ENCODE measurements at places on chromosomes 1 and 21.

- no peak for DNase-seq
Measured at GRCh38 chr1:3868464-3869006, 11.3 kb downstream of the DFFB start.

DNA sequence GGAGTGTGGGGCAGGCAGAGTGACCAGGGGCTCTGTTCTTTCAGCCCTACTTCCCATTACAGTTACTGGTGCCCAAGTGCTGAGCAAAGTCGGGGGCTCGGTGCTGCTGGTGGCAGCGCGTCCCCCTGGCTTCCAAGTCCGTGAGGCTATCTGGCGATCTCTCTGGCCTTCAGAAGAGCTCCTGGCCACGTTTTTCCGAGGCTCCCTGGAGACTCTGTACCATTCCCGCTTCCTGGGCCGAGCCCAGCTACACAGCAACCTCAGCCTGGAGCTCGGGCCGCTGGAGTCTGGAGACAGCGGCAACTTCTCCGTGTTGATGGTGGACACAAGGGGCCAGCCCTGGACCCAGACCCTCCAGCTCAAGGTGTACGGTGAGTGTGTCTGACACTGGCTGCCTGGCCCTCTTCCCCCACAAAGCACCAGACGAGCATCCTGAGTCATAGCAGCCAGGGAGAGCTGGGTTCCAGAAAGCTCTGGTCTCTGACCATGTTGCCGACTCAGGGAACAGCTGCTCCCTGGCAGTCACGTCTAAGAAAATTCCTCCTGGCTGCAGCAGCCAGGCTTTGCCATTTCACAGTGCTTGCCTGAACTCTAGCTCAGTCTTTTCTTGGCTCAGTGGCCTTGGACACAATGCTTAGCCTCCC, 3.3 kb downstream of the SLAMF8 start:
- DNase-seq, result peak; percentile 78

- DNase-seq, result no peak
Measured at GRCh38 chr1:226650236-226650841, 88.7 kb downstream of the ITPKB start.

DNA sequence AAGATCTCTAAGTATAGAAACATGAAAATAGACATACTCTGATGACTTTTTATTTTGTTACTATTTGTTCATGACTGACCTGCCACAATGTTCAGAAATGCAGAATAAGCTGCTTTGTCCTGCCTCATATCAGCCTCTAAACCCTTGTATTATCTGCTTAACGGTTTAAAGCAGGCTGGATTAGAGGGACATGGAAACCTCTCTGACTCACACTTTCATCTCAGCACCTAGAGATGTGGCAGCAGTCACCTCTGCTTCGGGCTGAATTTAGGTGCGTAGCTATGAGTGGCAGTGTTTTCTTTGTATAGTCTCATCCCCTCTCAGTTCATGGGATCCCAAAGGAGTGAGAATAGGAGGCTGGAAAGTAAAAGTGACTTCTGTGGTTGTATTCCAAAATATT, 255.4 kb downstream of the RGS7 start:
- peak; percentile 14 for DNase-seq

DNA sequence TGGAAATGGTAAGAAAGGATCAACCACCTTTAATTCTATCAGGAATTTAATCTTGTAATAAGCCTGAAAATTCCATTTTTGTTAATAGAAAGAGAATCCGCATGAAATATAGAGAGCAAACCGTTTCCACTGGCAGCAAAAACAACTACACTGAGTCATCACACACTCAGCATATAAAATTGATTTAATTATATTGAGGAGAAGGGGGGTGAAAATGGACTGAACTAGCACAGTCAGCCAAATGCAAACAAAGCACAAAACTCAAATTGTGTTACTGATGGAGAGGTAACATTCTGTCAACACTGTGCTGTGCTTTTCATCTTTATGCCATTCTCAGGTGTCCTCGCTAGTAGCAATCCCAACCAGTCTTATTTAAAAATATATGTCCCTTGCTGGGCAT, 1583.9 kb downstream of the MRPL39 start:
- DNase-seq, result no peak

DNA sequence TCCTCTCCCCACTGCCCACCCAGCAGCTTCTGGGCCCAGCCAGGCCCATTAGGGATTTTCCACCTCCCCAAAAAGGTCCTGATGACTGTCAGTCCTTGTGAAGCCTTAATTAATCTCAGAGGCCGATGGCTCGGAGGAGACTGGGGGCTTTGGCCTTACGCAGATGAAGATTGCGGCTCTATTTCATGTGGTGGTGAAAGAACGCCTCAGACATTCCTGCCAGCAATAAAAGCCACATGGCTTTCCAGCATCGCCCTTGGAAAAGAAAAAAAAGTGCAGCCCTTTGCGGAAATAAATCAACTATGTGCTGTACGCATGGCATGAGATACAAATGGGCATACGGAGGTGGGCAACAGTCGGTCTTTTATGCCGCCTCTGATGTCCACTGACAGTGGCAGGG, 6.6 kb upstream of the RUNX3 start:
- DNase-seq, result no peak

- no peak for DNase-seq
Measured at GRCh38 chr21:15278279-15278678, 213.5 kb upstream of the NRIP1 start.

GRCh38 chr1:163823017-163823416, 501.3 kb downstream of the NUF2 start:
- peak; percentile 5 for DNase-seq

GRCh38 chr1:39410915-39411436, 80.5 kb upstream of the BMP8A start:
- DNase-seq, result peak; percentile 94

GRCh38 chr1:30974536-30974935, 66.0 kb upstream of the SDC3 start:
- DNase-seq, result no peak

DNA sequence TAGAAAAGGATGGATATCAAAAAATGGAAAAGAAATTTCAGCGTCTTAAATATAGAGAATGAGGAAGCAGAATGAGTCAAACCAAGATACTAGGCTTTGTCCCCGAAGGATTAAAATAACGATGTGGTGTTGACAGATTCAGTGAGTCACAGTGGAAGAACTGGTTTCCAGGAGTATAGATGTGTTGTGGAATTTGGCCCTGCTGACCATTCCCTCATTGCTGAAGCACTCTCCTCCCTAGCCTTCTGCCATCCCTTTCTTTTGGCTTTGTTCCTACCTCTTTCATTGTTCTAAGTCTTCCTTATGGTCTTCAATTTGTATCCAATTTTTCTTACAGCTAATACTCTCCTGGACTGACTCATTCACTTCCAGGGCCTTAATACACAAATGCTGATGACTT, 23.1 kb upstream of the USP25 start:
- peak; percentile 98 for DNase-seq

DNA sequence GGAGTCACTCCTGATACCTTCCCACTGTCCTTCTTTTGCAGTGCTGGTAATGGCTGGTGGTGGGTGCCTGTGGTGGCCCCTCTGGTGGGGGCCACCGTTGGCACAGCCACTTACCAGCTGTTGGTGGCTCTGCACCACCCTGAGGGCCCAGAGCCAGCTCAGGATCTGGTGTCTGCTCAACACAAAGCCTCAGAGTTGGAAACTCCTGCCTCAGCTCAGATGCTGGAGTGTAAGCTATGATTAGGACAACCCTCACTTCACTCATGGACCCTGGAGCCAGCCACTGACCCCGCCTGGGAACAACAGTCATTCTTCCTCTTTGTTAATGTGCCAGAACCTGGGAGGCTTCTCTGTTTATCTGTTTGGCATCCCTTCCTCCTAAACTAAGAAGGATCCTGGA, 1.1 kb upstream of the ATP8B2 start:
- no peak for DNase-seq

DNA sequence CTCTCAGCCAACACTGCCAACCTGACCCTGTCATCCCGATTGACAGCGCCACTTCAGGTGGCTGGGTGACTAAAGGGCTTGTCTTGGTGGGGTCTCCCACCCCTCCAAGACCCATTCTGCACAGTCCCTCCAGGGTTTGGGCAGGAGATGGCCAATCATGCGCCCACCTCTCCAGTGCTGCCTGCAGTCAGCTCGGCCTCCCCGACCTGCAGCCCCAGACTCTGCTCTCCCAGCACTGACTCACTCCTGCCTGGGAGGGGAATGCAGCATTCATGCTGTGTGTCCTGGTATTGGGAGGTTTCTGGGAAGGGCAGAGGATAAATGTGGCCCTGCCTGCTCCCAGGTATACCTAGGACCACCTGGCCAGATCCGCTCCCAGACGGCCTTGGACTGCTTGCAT, 9.7 kb downstream of the TMEM81 start:
- no peak for DNase-seq

DNA sequence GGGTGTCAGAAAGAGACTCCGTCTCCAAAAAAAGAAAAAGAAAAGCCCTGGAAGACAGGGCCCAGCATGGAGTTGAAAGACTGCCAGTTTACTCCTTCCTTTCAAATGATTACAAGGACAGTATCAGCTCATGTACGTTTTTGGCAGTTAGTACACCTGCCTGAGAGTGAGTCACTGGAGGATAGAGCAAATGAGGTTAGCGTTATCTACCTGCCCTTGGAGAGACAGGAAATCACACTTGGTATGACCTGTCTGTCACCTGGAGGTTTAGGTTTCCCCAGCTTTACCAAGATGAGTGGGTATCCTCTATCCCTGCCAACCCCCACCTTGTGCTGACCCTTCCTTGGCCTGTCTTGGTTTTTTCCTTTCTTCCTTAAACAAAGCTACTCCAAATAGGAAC, 96.8 kb upstream of the BMP8A start:
- no peak for DNase-seq

- no peak for DNase-seq
Measured at GRCh38 chr1:44037154-44037553, 5.9 kb upstream of the SLC6A9 start.

- DNase-seq, result no peak
Measured at GRCh38 chr1:29630756-29631155, 394.4 kb downstream of the PTPRU start.

GRCh38 chr1:56060906-56061305, 518.5 kb downstream of the PLPP3 start:
- no peak for DNase-seq

DNA sequence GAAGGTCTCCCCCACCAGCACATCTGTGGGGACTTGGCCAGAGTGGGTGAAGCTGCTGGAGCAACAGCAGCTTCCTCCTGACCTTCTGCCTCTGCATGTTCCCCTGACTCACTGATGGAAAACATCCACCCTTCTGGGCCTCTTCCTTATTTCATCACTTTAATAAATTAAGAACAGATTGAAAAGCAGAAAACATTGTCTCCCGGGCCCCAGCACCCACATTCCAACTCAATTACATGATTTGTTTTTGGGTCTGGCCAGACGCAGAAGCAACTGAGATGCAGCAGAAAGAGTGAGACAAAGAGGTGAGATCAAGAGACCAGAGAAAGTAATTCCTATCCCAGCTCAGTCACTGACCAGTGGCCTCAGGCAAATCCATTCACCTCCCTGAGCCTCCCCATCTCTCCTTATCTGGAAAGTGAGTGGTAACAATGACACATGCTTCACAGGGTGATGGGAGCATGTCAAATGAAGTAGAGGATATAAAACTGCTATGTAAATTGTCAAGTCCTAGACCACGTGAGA, 157.1 kb downstream of the ELAVL4 start:
- DNase-seq, result peak; percentile 30

GRCh38 chr1:44786138-44786840, 1.7 kb downstream of the BEST4 start:
- DNase-seq, result peak; percentile 61

DNA sequence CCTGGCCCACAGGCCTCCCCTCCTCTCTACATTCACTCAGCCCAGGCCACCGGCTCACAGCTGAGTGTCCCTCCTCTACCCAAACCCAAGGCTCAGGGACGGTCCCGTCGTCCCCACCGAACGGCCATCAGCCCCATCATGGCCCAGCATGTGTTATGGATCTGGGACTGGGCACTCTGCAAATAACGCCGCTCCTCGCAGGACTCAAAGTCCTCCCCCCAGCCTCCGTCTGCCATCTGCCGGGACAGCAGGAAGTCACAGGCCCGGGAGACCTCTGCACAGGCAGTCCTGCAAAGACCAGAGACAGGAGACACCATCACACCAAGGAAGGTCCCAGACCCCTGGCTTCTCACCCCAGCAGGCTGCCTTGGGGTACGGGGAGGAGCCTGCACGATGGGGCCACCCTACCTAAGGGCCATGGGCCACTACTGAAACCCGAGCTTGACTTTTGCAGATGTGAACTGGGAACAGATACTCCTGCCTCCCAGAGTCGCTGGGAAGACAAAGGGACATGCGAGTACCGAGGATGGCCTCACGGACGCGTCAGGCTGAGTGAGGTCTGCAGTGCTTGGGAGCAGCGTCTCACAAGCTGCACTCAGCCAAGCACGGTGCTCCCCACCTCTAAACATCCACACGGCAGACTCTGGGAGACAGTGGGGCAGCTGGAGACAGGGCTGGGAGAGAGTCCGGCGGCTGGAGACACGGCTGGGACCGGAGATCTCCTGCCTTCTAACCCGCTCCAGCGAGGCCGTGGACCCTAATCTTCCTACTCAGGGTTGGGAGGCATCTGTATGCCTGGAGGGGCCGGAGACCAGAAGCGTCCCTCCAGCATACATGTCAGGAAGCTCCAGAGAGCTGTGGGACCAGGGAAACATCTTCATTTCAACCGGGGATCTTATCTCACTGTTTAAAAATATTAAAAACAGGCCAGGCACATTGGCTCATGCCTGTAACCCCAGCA, 10.4 kb upstream of the SPATC1L start:
- DNase-seq, result no peak

GRCh38 chr1:208834381-208835096, 590.4 kb upstream of the PLXNA2 start:
- DNase-seq, result peak; percentile 12

- peak; percentile 69 for DNase-seq
Measured at GRCh38 chr1:234616644-234617043, 6.7 kb upstream of the IRF2BP2 start.

- no peak for DNase-seq
Measured at GRCh38 chr1:147516157-147516917, 25.0 kb upstream of the BCL9 start.

Measured in cardiac fibroblast (primary cell).